ENCODE measurements at places on chromosomes 7 and 10.

DNA sequence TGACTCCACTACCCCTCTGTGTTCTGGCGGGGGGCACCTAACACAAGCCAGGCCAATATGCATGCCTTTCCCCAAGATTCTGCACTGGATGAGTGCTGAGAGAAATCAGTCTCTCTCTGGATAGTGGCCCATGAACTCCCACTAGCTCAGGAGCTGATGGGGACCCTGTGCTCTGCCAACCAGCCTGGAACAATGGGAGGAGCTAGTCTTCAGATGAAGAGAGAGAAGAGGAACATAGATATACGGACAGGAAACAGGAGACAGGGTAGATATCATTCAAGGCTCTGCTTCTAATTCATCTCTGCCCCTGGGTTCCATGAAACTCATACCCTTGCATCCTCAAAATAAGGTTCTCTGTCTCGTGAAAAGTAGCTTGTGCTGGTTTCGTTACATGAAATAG is 27.9 kb upstream of the PLXNA4 start:
- no peak for DNase-seq

DNA sequence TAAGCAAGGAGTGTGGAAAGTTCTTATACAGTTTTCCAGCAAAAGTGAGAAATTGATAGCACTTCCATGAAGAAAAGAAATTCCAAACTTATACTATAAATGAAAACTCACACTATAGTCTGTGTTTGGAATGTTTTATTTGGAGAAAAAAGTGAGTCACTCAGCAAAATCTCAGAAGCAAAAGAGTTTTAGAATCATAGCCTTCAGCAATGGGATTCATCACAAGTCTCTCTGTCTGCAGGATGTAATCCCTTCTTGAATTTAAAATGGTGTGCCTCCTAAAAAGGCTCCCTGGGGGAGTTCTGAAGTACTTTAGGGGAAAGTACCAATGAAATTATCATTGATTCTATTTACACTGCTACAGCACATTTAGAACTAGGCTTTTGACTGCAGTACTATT is 756.4 kb downstream of the XPNPEP1 start:
- DNase-seq = no peak

- DNase-seq = no peak
Measured at GRCh38 chr10:35555962-35556930, 48.9 kb upstream of the GJD4 start.

DNA sequence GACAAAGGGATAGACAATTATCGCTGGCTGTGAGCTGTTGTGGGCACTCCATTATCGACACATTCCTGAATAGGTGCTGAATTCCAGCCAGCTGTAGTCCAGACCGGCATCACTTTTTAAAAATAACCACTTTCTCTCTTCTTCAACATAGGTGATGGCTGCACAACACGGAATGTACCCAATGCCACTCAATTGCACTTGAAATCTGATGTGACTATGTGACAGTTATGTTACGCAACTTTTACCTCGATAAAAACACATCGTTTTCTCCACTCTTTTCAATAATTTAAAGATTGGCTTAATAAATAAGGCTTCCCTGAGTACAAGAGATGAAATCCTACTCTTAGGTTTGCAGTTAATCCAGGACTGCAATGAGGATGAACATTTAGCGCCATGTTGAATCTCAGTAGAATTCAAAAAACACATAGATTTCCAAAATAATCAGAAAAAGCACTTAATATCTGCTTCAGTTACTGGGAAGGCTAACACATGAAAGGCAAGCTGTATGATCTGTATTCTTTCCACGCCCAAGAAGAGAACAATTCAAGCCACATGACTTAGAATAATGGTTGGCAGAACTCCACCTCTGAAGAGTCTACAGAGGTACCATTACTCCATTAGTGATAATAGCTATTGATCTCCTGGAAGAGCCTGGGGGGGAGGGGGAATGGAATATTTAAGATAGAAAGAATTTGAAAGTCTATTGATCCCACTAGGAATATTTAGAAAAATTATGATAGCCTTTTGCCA is 3.6 kb downstream of the YWHAG start:
- DNase-seq = no peak

Measured in NCI-H345 (cell line).